ENCODE measurements at places on chromosomes 6 and 20.

DNA sequence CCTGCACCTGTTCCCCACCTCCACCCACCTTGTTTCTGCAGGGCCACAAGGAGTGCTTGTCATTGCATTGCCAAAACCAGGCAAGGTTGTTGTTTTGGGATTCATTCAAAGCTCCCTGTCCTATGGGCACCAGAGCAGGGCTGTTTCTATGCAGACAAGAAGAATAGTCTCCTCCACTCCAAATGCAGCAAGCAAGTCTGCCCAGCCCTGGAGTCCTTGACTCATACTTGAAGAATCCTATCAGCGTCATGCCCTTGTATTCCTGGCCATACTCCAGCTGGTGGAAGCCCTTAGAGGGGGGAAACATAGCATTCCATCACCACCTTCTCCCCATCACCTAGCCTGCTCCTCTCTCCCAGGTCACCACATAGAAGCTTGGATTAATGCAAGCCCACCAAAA, 145.3 kb upstream of the ECI2 start:
- no peak for DNase-seq

DNA sequence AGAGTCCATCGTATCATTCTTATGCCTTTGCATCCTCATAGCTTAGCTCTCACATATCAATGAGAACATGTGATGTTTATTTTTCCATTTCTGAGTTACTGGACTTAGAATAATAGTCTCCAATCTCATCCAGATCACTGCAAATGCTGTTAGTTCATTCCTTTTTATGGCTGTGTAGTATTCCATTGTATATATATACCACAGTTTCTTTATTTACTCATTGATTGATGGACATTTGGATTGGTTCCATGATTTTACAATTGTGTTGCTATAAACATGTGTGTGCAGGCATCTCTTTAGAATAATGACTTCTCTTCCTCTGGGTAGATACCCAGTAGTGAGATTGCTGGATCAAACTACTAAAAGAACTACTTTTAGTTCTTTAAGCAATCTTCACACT, 21.0 kb upstream of the TFB1M start:
- DNase-seq = no peak

DNA sequence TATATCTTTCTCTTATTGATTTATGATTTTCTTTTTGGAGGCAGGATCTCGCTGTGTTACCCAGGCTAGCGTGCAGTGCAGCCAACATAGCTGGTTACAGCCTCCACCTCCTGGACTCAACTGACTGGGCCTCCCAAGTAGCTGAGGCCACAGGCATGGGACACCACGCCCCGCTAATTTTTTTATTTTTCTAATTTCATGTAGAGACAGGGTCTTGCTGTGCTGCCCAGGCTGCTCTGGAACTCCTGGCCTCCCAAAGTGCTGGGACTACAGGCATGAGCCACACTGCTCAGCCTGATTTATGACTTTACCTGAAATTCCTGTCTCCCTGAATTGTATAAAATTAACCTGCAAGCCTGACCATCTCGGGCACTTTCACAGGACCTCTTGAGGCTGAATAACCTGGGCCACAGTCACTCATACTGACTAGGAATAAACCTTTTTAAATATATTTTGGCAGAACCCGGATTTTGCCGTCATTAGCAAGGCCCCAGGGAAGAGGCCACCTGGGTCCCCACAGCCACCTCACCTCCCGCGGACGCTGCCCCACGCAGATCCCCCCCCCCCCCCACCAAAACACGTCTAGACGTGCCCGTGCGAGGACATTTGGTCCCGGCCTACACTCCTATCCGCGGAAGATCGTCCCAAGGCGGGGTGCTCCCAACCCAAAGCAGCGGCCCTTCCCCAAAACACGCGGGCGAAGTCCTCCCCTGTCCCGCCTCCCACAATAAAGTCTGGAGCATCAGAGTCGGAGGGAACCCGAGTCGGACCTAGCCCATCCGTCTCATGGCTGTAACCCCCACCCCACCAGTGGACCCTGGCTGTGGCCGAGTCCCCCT, 902 bp downstream of the ZNF337 start:
- no peak for DNase-seq

DNA sequence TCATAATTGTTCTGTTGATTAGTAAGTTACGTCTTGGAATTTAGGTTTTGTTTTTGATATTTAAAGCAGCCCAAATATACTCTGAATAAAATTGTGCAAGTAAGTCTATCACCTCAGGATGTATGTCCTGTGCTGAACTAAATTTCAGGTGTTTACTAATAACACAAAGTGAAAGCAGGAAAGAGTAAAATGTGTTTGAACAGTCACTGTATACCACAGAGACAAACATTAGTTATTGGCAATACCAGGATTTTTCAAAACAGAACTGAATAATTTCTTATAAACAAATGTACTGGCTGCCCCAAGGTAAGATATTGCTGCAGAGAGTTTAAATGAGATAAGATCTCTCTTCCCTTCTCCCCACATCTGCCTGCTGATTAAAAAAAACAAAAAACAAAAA, 404.7 kb upstream of the RUNX2 start:
- DNase-seq = no peak

- DNase-seq = no peak
Measured at GRCh38 chr6:155003476-155003875, 8.4 kb downstream of the TIAM2 start.

GRCh38 chr6:17998442-17998841, 11.0 kb upstream of the KIF13A start:
- DNase-seq = no peak

DNA sequence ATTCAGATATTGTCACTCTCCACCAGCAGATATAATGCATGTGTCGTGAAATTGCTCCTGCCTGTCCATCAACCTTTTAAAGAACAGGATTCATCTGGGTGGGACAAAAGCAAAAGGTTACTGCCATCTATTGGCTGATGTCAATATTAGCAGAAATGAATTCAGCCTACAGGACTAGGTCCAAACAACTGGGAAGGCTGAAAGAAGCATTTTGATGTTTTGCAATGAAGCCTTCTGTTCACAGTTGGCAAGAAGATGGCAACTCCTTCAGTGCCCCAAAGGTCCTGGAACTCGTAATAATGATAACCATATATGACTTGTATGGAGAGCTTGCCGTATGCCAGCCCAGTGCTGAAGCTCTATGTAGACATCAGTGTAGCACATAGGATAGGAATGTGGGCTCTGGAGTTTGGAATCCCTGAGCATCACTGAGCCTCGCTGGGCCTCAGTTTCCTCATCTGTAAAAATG, 7.5 kb downstream of the BCAS1 start:
- no peak for DNase-seq

DNA sequence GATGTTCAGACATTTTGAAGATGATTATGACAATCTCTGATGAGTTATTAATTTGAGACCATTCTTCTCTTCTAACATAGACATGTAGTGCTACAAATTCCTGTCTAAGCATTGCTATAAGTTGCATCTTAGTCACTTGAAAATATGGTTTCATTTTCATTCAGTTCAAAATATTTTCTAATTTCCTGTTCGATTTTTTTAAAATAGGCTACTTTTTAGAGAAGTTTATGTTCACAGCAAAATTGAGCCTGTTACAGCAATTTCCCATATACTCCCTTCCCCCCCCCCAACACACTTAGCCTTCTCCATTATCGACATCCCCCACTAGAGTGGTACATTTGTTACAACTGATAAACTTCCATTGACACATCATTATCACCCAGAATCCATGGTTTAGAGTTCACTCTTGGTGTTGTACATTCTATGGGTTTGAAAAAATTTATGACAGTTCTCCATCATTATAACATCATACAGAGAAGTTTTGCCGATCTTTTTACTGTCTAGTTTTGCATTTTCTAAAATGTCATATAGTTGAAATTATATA, 31.2 kb downstream of the PLAGL1 start:
- DNase-seq = no peak

GRCh38 chr6:27188885-27189418, 58.5 kb upstream of the PRSS16 start:
- DNase-seq = peak; percentile 35

GRCh38 chr6:53889365-53889764, 94.6 kb downstream of the LRRC1 start:
- DNase-seq = no peak

DNA sequence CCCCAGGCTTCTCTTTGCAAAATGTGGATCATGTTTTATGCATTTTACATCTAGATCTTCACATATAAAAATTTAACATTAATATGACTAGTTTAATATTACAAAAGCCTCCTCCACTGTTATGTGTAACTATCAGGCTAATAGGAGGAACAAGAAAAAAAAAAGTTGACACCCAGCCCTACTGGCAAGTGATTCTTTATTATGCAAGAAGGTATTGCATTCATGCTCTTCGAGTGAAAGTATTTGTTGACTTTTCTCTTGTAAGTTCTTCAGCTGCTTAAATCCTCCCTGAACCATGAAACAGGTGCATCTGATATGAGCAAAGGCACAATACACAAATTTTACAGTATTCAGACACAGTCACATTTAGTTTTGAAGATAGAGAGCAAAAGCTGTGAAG, 716 bp upstream of the HLA-DQB2 start:
- DNase-seq = no peak

GRCh38 chr20:60053125-60053817, 95.0 kb downstream of the CDH26 start:
- no peak for DNase-seq

DNA sequence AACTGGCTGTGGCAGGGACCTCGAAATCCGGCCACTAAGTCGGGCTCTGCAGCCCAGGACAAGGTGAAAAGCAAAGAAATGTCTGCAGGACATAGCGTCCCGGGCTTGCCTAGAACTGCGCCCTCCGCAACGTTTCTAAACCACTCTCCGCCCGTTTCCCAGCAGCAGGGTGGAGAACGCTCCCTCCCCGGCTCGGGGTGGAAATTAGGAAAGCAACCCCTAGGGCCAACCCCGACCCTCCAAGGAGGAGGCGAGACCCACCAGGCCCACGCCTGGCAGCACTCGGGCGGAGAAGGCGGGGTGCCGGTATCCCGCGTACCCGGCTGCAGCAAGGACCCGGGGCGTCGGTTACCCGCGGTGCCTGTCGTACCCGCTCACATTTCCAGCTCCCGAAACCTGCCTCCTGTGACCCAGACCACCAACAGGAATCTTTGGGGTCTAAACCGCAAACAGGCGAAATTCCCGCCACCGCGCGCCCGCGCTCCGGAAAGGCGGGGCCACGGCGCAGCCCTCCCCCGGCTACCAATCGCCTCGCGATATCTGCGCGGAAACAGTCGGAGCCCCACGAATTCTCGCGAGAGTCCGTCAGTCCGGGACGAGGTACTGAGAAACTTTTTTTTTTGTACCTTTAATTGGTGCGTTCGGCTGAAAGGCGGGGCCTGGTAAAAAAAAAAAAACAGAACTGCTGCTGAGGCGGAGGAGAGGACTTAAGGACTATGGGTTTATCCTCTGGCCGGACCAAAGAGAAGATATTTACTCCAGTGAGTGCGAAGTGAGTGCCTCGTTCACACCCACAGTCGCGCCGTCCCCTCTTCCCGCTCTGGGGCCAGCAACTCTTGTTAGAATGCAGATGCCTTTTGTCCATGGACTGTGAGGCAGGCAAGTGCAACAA, at the start of gene MMS22L:
MMS22L (minus strand) TSS at position 491 of the 892 bp plus-strand sequence. CDS start 739 bp downstream, outside the sequence.
- DNase-seq = peak; percentile 91

DNA sequence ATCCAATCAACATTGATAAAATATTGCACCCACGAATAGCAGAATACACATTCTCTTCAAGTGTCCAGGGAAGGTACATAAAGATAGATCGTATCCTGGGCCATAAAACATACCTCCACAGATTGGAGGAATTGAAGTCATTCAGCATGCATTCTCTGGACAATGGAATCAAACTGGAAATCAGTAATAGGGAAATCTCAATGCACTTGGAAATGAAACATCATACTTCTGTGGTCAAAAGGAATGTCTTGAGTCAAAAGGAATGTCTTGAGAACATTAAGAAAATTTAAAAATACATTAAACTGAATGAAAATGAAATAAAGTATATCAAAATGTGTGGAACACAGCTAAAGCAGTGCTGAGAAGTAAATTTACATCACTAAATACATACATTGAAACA, 138.8 kb downstream of the TFAP2A start:
- no peak for DNase-seq

DNA sequence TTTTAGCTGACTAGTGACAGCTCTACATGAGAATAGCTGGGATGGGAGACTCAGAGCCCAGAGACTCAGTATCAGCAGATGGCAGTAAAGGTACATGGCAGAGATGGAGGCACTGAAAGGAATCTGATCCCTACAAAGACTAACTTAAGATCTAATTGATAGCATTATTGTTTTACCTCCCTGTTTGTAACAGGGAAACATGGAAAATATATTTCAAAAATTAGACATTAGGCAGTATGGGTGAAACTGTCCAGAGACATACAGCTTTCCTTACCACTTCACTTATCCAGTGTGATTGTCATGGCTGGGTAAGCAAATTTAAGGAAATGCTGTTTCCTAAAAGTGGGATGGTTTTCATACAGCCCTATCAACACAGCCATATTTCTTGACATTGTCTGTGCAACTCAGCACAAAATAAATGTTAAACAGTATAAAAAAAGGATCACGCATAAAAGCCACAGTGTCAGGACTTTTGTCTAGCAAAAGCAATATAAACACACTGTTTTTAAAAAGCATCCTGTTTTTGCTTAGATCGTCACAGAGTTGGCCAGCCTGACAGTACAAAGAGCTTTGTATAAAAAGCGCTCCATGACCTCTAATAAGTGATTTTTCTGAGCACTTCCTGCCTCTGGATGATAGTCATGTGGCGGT, 376.9 kb downstream of the PHF3 start:
- DNase-seq = no peak

GRCh38 chr6:71489736-71490135, 201.1 kb downstream of the OGFRL1 start:
- no peak for DNase-seq

GRCh38 chr20:4811661-4812181, 90.0 kb downstream of the PRND start:
- DNase-seq = peak; percentile 57

DNA sequence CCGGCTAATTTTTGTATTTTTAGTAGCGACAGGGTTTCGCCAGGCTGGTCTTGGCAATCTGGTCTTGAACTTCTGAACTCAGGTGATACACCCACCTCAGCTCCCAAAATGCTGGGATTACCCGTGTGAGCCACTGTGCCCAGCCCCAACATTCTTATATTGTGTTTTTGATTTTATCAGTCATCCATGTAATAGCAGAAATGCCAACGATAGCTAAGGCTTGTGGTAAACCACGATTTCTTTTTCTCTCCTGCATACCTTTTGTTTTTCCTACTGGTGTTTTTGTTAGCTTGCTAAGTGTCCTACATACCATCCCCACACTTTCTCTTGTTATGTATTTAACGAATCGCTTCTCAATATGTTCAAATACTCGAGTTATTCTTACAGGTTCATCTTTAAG, 12.1 kb downstream of the PHACTR2 start:
- DNase-seq = no peak

DNA sequence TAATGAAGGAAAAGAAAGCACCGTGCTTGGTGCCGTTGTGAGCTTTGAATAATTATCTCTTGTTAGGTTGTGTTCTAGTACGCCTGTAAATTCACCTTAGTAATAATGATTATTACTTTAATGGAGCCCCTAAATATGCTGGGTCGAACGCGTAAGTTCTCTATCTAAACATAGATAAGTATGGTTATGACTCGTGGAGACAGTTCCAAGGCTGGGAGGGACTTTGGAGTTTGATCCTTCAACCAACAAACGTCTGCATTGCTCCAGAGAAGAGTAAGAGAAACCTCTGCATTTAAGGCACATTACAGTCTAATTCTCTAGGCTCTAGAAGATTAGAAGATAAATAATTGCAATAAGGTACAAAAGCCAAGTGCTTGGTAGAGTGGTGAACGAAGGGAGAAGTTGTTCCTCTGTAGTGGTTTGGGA, 514 bp downstream of the ACOT13 start:
- no peak for DNase-seq

GRCh38 chr6:32224696-32225095, 829 bp upstream of the NOTCH4 start:
- no peak for DNase-seq

- DNase-seq = no peak
Measured at GRCh38 chr6:138432063-138432356, 28.0 kb downstream of the HEBP2 start.

All from activated CD4-positive, alpha-beta T cell treated with anti-CD3 and anti-CD28 coated beads, Interleukin-2, amount 50 U/mL, for 1 hour (primary cell).